ENCODE measurements at places on chromosomes 12 and 14.

- no peak for DNase-seq
Measured at GRCh38 chr12:124700810-124701592, 133.6 kb upstream of the NCOR2 start.

DNA sequence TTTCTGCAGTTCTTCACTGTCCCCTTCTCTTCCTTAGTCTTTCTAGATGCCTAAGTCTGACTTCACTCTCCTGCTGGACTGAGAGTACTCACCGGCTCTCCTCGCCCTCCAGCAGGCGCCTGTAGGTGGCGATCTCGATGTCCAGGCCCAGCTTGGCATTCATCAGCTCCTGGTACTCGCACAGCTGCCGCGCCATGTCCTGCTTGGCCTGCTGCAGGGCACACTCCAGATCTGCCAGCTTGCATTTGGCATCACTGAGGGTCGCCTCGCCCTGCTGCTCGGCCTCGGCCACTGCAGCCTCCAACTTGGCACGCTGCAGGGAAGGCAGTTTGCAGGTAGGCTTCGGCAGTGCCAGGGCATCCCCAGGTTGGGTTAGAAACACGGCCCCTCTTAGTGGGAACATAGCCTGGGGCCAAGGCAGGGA is 5.2 kb downstream of the KRT84 start:
- no peak for DNase-seq

GRCh38 chr12:115500872-115501271 is 776.6 kb downstream of the MED13L start:
- no peak for DNase-seq

- DNase-seq: no peak
Measured at GRCh38 chr12:14307004-14307403, 58.5 kb upstream of the ATF7IP start.

GRCh38 chr12:84070292-84070691 is 842.3 kb downstream of the SLC6A15 start:
- DNase-seq: no peak

DNA sequence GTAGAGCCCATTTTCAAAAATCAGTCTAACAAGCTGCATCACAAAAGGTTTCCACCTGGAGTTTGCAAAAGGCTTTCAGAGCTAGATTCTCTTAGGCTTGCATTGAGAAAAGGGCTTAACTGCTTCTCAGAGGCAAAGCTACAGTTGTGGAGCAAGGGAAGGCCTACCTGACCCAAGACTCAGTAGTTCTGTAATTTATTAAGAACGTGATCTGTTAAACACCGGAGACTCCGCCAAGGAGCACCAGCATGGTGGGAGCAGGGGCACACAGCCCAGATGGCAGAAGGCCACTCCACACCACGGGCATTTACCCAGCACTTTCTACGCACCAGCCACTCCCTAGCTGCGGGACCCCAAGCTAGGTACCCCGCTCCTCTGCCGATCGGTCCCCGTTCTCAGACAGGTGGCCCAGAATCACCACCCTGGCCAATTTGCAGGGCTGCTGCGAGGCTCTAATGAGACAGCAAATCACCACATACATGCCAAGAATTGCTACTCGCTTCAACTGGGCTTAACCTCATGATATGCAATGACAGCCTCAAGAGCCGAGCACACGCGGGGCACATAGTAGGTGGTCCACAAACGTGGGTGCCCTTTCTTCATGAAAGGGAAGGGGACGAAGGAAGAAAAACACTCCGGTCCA is 1.5 kb downstream of the ITPK1 start:
- DNase-seq: no peak

- DNase-seq: no peak
Measured at GRCh38 chr12:3523728-3524127, 32.7 kb downstream of the PRMT8 start.

GRCh38 chr12:116820064-116820656 is 61.1 kb downstream of the HRK start:
- DNase-seq: no peak

DNA sequence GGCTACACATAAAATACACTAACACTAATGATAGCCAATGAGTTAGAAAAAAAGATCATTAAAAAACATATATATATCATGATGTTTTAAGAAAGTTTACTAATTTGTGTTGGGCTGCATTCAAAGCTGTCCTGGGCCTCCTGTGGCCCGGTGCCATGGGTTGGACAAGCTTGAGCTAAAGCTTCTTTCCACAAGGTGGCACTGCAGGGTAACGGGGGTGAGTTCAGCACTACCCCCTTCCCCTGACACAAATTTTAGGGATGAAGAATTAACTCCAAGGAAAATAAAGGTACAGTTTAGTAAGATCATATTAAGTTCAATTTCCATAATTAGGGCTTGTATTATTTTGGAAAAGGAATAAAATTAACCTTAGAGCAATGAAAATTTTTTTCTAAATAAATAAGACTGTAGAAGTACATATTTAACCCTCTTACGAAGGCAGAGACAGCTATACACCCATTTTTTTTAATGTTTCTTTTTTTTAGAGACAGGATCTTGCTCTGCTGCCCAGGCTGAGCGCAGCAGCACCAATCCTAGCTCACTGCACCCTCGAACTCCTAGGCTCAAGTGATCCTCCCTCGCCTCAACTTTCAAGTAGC is 38.9 kb downstream of the PPP1R13B start:
- DNase-seq: peak; percentile 28

DNA sequence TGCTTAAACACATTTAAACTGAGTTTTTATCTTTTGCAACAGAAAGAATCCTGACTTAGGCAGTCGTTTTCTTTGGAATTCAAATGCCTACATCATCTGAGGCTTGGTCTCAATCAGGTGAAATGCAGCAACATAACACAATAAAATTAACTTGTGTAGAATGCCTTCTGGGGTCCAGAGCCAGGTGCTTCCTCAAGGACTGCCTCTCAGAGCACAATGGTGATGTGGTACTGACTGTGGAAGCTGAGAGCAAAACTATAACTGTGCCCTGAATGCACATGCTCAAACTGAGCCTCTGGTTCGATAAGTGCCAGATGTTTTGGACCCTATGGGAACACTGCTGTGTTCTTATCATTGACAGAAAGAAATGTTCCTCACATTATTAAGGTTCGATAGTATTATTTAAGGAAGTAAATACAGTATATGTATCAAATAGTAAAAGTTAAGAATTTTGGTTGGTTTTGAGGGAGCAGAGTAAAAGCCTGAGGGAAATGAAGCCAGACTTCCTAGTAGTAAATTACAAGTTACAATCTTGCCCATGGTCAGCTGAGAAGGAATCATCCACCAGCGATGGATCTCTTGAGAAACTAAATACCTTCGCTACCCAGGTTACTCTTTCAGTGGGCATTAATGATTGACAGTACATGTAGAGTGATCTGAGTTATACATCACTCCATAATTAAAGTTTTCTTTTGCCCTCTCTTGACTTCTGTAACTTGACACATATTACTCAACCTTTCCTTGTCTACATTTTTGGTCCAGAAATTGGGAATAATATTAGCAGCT is 122.9 kb upstream of the ATP2B1 start:
- DNase-seq: no peak

Data from iPS DF 19.7 (cell line).